ENCODE measurements at places on chromosomes 3 and 15.

DNA sequence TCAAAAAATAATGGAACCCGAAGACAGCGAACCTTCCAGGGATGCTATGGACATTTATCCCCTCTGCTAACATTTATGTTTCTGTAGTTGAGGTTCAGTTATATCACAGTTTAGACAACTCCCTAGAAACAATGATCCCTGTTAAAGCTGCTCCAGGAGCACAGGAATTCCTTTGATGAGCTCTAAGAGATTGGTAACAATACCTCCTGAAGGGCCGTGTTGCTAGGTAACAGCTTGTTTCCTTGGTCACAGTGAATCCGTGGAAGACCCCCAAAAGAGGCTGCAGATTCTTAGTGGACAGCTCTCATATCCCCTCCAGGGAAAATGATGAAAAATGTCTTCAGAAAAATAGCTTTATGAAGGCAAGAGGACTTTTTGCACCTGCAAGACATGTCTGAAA is 160.2 kb downstream of the SERPINI1 start:
- no peak for DNase-seq

- no peak for DNase-seq
Measured at GRCh38 chr3:194890091-194890490, 204.4 kb downstream of the FAM43A start.

- no peak for DNase-seq
Measured at GRCh38 chr3:178415384-178415783, 120.9 kb upstream of the KCNMB2 start.

GRCh38 chr15:41970456-41970855 is 1.9 kb downstream of the EHD4 start:
- no peak for DNase-seq

DNA sequence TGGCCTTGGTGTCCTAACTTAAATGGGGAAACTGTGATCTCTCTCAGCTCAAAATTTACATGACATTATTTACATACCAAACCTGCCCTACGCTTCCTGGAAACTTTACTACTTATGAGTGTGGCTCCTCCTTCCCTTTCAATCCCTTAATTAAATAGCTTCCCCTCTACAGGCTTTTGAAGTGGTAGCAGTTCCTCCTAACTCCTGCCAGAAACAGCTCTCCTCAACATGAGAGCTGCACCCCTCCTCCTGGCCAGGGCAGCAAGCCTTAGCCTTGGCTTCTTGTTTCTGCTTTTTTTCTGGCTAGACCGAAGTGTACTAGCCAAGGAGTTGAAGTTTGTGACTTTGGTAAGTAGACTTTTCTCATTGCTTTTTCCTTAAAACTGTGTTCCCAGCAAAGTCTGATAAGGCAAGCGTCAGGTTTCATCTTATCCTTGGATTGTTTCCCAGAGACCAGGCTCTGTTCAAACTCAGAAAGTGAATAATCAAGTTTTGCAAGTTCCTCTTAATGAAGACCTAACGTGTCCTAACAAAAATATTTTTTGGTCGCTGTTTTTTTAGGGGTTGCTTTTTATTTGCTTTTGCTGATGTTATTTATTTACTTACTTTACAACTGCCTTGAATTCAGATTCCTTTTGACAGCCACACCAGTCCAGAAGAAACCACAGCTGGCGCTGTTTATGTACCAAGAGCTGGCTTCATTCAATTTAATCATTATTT is at the start of gene ACP3:
TSS of gene ACP3 (plus strand) at position 179 of the 720 bp plus-strand sequence. CDS start at position 229, 50 bp downstream.
- DNase-seq, result no peak

- no peak for DNase-seq
Measured at GRCh38 chr15:93028111-93028631, 60.8 kb downstream of the RGMA start.

DNA sequence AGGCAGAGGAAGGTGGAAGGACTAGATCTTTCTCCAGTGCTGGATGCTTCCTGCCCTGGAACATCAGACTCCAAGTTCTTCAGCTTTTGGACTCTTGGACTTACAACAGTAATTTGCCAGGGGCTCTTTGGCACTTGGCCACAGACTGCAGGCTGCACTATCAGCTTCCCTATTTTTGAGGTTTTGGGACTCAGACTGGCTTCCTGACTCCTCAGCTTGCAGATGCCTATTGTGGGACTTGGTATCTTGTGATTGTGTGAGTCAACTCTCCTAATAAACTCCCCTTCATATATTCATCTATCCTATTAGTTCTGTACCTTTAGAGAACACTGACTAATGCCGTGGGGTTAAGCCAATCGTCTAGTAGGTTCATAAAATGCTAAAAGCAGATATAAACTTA is 8.8 kb upstream of the B3GNT5 start:
- no peak for DNase-seq

- peak; percentile 69 for DNase-seq
Measured at GRCh38 chr15:51622604-51623370, at the start of gene DMXL2. Gene DMXL2 (minus strand): TSS chr15:51622771. CDS start chr15:51622545, 226 bp downstream.

DNA sequence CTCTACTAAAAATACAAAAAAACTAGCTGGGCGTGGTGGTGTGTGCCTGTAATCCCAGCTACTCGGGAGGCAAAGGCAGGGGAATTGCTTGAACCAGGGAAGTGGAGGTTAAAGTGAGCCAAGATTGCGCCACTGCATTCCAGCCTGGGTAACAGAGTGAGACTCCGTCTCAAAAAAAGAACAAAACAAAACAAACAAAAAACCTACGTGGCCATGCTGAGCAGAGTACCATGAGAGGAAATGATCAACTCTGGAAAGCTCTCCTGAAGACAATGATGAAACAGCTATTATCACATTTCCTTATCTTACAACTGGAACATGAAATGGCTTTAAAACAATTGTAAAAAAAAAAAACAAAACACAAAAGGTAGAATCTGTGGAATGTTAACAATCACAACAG is 75.2 kb downstream of the CHSY1 start:
- DNase-seq, result no peak

DNA sequence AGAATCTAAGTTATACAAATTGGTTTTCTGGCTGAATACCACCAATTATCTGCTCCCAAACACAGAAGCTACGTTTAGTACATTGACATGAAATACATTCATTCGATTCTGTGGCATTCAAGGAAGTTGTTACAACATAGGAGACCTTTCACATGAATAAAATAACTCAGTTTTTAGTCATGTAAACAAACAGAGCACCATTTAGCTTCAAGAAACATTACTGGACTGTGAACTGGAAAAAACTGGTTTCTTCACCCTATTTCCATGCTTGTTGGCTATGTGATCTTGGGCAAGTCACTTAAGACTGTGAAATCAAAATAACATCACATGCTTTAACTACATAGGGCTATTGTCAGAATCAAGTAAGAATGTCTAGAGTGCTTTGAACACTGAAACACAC is 46.2 kb downstream of the NRG4 start:
- DNase-seq, result no peak

- no peak for DNase-seq
Measured at GRCh38 chr3:153439780-153440179, 277.8 kb downstream of the RAP2B start.

GRCh38 chr15:32053719-32054118 is 23.4 kb downstream of the CHRNA7 start:
- no peak for DNase-seq
